ENCODE measurements at places on chromosomes 3 and 15.

GRCh38 chr3:59263152-59263551, 213.3 kb upstream of the CFAP20DC start:
- no peak for DNase-seq

DNA sequence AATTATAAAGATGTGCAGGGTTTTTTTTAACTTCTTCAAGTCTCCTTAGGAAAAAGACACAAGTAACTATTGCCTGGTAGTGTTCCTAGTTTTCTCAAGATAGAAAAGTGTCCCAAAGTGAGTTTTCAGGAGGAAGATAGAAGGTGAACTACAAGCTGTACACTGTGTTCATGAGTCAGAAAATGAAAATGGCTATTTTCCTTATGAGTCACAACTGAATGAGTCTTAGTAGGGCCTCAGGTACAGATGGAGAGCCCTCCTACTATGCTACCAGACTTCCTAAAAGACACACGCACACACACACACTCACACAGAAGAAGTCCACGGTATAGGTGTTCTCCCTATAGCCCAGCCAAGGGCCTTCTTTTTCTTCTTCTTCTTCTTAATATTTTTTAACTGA, 3.1 kb downstream of the MYO1E start:
- no peak for DNase-seq

DNA sequence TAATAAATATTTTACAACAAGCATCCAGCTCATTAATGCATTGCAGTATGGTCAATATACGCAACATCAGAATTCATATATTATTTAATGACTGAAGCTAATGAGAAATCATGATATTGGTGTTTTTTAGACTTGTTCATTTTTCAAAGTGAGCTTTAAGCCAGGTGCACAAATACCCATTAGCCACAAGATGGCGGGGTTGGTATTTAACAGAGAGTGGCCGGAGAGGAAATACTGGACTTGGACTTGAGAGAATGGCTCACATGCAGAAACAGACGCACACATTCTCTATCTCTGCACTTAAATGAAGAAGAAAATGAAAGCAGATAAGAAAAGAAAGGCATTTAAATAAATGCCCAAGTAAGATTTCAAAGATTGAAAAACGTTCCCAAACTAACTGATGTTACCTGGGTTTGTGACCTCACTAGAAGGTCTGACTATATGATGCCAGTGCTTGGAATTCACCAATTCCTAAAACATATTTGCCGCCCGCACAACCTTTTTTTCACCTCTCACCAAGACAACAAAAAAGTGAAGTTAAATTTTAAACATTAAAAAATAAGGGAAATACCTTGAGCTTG, 21.2 kb upstream of the CRBN start:
- peak; percentile 8 for DNase-seq

DNA sequence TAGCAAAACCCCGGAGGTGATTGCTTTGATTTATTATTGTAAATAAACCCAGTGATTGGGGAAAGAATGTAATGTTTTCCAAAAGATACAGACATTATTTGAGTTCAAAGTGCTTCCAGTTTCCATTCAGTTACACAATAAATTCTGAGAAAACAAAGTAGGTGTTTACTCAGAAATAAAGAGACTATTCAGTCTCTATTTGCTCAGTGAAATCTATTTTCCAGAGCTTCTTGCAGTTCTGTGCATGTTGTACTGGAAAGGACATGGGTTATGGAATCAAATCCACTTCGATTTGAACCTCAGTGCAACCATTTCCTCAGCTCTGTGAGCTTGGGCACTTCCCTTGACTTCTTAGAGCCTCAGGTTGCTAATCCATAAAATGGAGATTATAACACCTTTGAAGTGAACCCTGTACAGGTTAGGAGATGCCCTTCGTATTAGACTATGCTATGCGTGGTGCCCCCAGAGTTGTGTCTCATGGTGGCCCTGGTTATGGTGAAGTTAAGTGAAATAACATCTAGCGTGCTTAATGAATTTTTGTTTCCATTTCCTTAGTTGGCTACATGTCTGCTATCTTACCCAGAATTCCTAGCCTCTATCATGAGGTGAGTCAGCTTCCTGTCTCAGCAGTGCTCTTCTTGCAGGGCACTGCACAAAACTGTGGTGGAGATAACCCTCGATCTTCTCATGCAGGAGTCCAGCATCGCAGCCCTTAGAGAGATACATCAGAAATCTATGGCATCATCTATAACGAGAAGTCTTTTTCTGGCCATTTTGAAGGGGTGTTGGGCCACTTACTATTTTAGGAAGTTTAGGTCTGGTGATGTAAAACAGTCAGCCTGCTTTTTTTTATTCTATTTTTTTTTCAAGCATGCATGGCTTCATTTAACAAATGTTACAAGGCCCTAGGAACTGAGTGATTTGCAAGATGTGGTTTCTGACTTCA, 97.7 kb downstream of the RPL39L start:
- DNase-seq, result no peak

GRCh38 chr15:76439542-76439941, 103.0 kb downstream of the ISL2 start:
- no peak for DNase-seq

- no peak for DNase-seq
Measured at GRCh38 chr3:40845447-40845846, 320.7 kb downstream of the ZNF621 start.

DNA sequence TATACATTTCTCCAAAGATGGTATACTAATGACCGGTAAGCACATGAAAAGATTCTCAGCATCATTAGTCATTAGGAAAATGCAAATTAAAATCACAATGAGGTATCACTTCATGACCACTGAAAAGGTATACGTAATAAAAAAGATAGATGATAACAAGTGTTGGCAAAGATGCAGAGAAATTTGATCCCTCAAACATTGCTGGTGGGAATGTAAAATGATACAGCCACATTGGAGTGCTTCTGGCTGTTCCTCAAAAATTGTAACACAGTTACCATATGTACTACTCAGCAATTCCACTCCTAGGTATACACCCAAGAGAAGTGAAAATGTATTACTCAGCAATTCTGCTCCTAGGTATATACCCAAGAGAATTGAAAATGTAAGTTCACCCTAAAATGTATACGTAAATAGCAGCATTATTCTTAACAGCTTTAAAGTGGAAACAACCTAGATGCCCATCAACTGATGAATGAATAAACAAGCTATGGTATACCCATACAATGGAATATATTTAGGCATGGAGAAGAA, 25.0 kb upstream of the KY start:
- DNase-seq, result no peak
